ENCODE measurements at places on chromosomes 16 and 17.

DNA sequence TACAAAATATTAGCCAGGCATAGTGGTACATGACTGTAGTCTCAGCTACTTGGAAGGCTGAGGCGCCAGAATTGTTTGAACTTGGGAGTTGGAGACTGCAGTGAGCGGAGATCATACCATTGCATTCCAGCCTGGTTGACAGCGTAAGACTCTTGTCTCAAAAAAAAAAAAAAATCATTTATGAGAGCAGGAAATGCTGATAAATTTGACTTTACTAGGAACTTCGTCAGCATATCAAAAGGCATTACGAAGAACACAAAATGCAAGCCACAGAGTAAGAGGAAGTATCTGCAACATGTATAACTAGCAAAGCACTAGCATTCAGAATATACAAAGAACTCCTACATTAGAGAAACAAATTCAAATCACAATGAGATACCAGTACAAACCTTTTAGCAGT lies 279.3 kb downstream of the ZFHX3 start:
- DNase-seq = no peak

DNA sequence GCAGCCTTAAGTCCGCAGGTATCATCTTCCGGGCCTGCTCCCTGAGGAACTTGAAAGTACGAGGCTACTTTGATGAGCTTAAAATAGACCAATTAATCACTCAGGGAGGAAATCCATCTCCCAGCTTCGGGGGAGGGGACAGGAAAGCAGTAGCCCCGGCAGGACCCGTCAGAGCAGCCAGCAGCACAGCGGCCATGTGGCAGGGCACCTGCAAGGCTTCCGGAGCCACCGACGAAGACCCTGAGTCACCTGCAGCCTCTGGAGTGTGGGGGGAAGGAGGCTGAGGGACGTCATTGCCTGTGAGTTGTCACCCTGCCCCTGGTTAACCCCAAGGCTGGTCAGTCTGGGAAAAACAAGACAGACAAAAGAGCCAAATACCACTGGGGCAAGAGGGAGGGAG lies 4.4 kb upstream of the CYB561 start:
- DNase-seq = no peak

GRCh38 chr17:4480929-4481898 lies 17.5 kb upstream of the SPNS2 start:
- no peak for DNase-seq

- no peak for DNase-seq
Measured at GRCh38 chr17:5933430-5933829, 136.7 kb upstream of the WSCD1 start.

GRCh38 chr16:53745753-53746266 lies 41.9 kb downstream of the FTO start:
- DNase-seq = peak; percentile 38

- no peak for DNase-seq
Measured at GRCh38 chr17:43767053-43767712, 8.6 kb upstream of the SOST start.

All from iPS DF 19.7 (cell line).